ENCODE measurements at places on chromosomes 16 and 17.
A peak's percentile ranks its signal among the peaks of the same experiment; 100 is the strongest.

DNA sequence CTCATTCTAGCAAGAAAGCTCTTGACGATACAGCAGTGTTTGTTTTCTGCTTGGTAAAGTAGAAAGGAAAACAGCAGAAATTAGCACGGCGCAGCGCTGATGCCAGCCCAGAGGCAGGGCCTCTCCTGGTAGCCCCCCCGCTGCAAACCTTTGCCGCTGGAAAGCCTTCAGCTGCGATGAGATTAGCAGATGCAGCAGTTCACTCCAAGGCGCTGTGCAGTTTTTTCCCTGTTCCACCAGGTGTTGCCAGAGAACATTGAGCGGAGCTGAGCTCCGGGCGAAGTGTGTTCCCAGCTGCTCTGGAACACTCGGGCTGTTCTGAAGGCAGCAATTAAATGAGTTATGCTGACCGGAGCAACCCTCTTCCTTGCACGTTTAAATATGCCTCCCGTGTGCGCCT is 72.5 kb downstream of the RBFOX1 start:
- no peak overlapping the region for H3K27ac ChIP-seq
- H3K4me1 ChIP-seq: no peaks in the 10 kb centered on the region
- no peaks in the 10 kb centered on the region for H3K27me3 ChIP-seq
- H3K4me3 ChIP-seq: no peak overlapping the region

DNA sequence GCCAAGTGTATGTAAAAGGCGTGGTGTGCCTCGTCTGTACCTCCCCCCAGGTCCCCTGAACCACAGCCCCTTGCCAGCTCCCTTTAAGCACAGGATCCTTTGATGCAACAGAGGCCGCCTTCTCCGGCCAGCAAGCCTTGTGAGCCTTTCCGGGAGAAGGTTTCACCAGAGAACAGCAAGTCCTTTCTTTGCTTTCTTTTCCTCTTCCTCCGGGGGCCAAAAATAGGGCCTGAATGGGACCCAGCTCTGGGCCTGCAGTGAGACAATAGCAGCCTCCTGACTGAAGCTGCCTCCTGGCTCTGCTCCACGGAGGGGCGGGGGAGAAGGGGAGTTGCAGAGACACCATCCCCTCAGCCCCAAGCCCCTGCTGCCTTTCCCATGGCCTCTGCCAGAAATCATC is 9.0 kb downstream of the ADGRG1 start:
- peak overlapping the region; percentile 78 for H3K27ac ChIP-seq
- DNase-seq: no peak
- no peak overlapping the region for H3K4me3 ChIP-seq
- no peaks in the 10 kb centered on the region for H3K27me3 ChIP-seq
- no peaks in the 10 kb centered on the region for H3K36me3 ChIP-seq

DNA sequence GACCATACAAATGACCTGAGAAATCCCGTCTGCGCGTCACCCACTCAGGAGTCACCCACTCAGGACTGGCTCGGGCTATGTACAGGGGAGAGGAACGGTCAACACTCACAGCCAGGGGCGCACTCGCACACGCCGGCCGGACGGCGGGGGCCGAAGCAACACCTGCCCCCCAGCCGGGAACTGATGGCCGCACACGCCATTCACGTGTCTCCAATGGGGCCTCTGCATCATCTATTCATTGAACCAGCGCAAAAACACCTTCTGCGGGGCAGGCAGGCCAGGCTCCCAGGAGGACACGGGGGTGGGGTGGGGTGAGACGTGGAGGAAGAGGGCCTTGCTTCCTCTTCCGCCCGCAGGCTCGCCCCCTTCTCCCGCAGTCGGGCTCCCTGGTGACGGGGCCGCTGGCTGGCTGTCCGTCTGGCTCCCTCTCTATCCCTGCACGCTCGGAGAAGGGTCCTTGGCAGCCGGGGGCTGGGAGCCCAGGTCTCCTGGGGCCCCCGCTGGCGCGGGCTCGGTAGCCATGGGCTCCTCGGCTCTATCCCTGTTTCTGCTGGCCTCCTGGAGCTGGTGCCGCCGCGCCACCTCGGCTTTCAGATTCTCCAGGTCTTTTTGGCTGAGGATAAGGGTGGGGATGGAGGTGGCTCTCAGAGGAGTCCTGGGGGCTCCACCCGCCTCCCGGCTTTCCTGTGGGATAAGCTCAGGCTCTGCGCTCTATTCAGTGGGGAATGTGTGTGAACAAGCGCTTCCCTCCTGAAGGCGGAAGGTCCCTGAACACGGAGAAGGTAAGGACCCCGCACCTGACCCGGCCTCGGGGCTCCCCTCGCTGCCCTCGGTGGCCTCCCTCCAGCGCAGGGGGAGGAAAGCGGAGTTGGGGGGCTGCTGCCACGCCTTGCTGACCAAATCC is 21.1 kb downstream of the CLUH start:
- H3K36me3 ChIP-seq: no peaks in the 10 kb centered on the region
- H3K4me1 ChIP-seq: no peaks in the 10 kb centered on the region
- H3K27ac ChIP-seq: no peak overlapping the region
- no peak for DNase-seq

GRCh38 chr17:64615028-64615677 is 47.0 kb downstream of the SMURF2 start:
- H3K27me3 ChIP-seq: no peaks in the 10 kb centered on the region
- peaks cover 17% of the 10 kb centered on the region for H3K4me1 ChIP-seq
- H3K4me3 ChIP-seq: no peak overlapping the region
- H3K27ac ChIP-seq: no peak overlapping the region

DNA sequence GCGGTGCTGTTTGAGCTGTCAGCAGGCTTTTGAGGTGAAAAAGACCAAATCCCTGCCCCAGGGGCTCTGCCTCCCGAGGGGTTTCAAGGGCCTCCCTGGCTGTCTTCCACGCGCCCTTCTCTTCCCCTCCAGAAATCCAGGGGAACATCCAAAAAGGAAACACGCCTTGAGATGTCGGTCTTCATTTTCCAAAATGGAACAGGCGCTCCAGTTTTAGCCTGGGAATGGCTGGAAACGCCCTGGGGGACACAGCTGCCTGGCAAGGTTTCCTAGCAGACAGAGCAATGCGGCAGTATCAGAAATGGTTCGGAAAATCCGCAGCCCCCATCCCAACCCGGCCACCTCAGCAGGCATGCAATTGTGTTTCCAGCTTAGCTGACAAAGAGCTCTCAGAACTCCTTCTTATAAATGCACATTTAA is 16.6 kb upstream of the LITAF start:
- no peaks in the 10 kb centered on the region for H3K27me3 ChIP-seq
- H3K27ac ChIP-seq: peak overlapping the region; percentile 63
- DNase-seq: no peak
- no peaks in the 10 kb centered on the region for H3K36me3 ChIP-seq

DNA sequence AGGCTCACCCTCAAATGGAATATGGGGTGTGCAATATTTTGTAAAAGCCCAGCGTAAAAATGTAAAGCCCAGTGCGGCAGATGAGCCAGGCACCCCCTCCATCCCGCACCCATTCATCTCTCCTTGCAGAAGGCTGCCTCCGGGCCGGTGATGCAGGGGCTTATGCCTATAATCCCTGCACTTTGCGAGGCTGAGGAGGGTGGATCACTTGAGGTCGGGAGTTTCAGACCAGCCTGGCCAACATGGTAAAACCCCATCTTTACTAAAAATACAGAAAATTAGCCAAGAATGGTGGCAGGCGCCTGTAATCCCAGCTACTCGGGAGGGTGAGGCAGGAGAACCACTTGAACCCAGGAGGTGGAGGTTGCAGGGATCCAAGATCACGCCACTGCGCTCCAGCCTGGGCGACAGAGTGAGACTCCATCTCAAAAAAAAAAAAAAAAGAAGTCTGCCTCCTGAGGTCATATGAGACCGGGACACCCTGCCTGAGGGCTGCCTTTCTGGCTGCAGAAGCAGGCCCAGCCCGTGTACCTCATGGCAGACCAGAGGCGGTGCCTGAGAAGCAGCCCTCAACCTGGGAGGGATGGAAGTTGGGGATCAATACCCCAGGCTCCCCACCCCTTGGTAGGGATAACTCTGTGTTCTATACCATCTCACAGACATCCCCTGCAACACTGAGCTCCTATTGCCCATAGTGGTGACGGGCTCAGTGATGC is 17.5 kb upstream of the ATP2C2 start:
- peaks cover 28% of the 10 kb centered on the region for H3K4me1 ChIP-seq
- H3K4me3 ChIP-seq: no peak overlapping the region
- peak overlapping the region; percentile 82 for H3K27ac ChIP-seq
- no peaks in the 10 kb centered on the region for H3K27me3 ChIP-seq
- no peak for DNase-seq

- no peak overlapping the region for H3K27ac ChIP-seq
- no peak for DNase-seq
- H3K4me3 ChIP-seq: no peak overlapping the region
These were observed 6.2 kb upstream of the MEOX1 start for GRCh38 chr17:43667947-43668348.

DNA sequence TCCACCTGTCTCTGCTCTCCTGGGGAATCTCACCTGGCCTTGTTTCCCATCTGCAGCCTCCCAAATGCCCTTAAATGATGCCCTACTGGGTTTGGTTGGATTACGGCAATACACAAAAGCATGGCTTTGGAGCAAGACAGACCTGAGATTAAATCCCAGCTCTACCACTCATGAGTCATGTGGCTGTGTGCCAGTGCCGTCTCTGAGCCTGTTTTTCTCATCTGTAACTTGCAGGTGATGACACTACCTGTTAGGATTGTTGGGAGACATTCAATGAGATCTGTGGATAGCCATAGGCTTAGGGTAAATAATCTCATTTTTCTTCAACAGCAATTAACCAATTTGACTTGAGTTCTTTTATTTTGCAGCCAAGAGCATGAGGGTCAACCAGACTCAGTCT is 240.3 kb downstream of the MAF start:
- no peak overlapping the region for H3K4me3 ChIP-seq
- H3K4me1 ChIP-seq: no peaks in the 10 kb centered on the region
- H3K27me3 ChIP-seq: no peaks in the 10 kb centered on the region
- no peak for DNase-seq
- no peak overlapping the region for H3K27ac ChIP-seq

GRCh38 chr17:64491034-64491860 is 5.6 kb downstream of the POLG2 start:
- peaks cover 19% of the 10 kb centered on the region for H3K4me1 ChIP-seq
- no peaks in the 10 kb centered on the region for H3K36me3 ChIP-seq
- no peak overlapping the region for H3K4me3 ChIP-seq
- H3K27me3 ChIP-seq: no peaks in the 10 kb centered on the region

- H3K27me3 ChIP-seq: peaks cover 31% of the 10 kb centered on the region
- no peaks in the 10 kb centered on the region for H3K36me3 ChIP-seq
- H3K4me1 ChIP-seq: no peaks in the 10 kb centered on the region
- no peak overlapping the region for H3K4me3 ChIP-seq
These were observed 92.3 kb downstream of the C16orf78 start for GRCh38 chr16:49465661-49466528.

- no peaks in the 10 kb centered on the region for H3K4me1 ChIP-seq
- no peak overlapping the region for H3K27ac ChIP-seq
- H3K27me3 ChIP-seq: no peaks in the 10 kb centered on the region
- no peak overlapping the region for H3K4me3 ChIP-seq
- no peaks in the 10 kb centered on the region for H3K36me3 ChIP-seq
- no peak for DNase-seq
These were observed 370.0 kb downstream of the KCNJ2 start for GRCh38 chr17:70539132-70539924.

GRCh38 chr16:1371054-1371978 is 19.6 kb downstream of the GNPTG start:
- no peak overlapping the region for H3K4me3 ChIP-seq
- DNase-seq: no peak
- no peaks in the 10 kb centered on the region for H3K27me3 ChIP-seq
- H3K27ac ChIP-seq: no peak overlapping the region
- no peaks in the 10 kb centered on the region for H3K4me1 ChIP-seq

DNA sequence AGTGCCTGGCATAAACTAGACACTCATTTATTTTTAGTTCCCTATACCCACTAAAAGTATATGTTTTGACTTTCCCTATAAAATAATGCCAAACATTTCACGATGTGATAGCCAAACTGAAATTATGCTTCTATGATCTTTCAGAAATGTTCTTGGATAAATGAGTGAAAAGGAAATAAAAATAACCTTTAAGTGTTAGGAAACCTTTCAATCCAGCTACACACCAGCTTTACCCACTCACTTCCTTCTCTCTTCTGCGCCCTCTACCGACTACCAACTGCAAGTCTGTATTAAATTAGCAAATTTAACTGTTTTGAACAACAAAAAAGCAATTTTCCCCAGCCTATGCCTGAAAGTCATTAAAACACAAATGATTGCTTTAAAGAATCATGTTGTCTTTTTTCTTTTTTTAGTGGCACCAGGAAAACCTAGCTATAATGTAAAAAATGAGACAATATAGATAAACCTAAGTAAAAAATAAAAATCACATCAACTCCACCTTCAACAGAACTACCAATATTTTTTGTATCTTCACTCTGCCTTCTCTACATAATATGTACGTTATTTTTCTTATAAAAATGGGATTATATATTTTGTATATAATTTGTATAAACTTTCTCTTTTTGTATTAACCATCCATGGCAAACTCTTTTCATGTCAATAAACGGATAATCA is 13.2 kb upstream of the TMEM100 start:
- no peak overlapping the region for H3K4me3 ChIP-seq
- peaks cover 12% of the 10 kb centered on the region for H3K4me1 ChIP-seq
- no peaks in the 10 kb centered on the region for H3K27me3 ChIP-seq
- DNase-seq: peak; percentile 20
- no peaks in the 10 kb centered on the region for H3K36me3 ChIP-seq

- no peak overlapping the region for H3K27ac ChIP-seq
- no peak for DNase-seq
- no peaks in the 10 kb centered on the region for H3K4me1 ChIP-seq
- no peak overlapping the region for H3K4me3 ChIP-seq
These were observed 48.3 kb upstream of the ABCC11 start for GRCh38 chr16:48295488-48296281.

- no peaks in the 10 kb centered on the region for H3K36me3 ChIP-seq
- DNase-seq: no peak
- no peak overlapping the region for H3K27ac ChIP-seq
- no peak overlapping the region for H3K4me3 ChIP-seq
- H3K27me3 ChIP-seq: no peaks in the 10 kb centered on the region
These were observed 59.9 kb downstream of the ABR start for GRCh38 chr17:1119924-1120323.

GRCh38 chr17:42180411-42180921 is 476 bp downstream of the KCNH4 start:
- H3K4me1 ChIP-seq: peaks cover 36% of the 10 kb centered on the region
- H3K4me3 ChIP-seq: peak overlapping the region; percentile 38
- peaks cover 34% of the 10 kb centered on the region for H3K27me3 ChIP-seq
- no peak overlapping the region for H3K27ac ChIP-seq
- no peak for DNase-seq
- no peaks in the 10 kb centered on the region for H3K36me3 ChIP-seq

- no peak overlapping the region for H3K27ac ChIP-seq
- H3K4me3 ChIP-seq: no peak overlapping the region
- DNase-seq: peak; percentile 14
- no peaks in the 10 kb centered on the region for H3K27me3 ChIP-seq
- H3K4me1 ChIP-seq: peaks cover 4% of the 10 kb centered on the region
These were observed 66.3 kb downstream of the BPTF start for GRCh38 chr17:67891481-67892119.

- no peak overlapping the region for H3K4me3 ChIP-seq
- no peak overlapping the region for H3K27ac ChIP-seq
- no peak for DNase-seq
- no peaks in the 10 kb centered on the region for H3K36me3 ChIP-seq
- no peaks in the 10 kb centered on the region for H3K4me1 ChIP-seq
These were observed 22.7 kb upstream of the KIF19 start for GRCh38 chr17:74303305-74303704.

Measured in transverse colon (tissue), 4 donors.